Amygdala (tissue), 56 donors: ENCODE measurements at places on chromosomes 5 and 9.

GRCh38 chr5:10198021-10198420, 51.7 kb downstream of the ATPSCKMT start:
- no peak for DNase-seq

- DNase-seq, result no peak
These were observed 364.9 kb upstream of the IRX2 start for GRCh38 chr5:3116366-3116765.

- no peak for DNase-seq
These were observed 44.8 kb upstream of the ALDOB start for GRCh38 chr9:101480386-101480785.

DNA sequence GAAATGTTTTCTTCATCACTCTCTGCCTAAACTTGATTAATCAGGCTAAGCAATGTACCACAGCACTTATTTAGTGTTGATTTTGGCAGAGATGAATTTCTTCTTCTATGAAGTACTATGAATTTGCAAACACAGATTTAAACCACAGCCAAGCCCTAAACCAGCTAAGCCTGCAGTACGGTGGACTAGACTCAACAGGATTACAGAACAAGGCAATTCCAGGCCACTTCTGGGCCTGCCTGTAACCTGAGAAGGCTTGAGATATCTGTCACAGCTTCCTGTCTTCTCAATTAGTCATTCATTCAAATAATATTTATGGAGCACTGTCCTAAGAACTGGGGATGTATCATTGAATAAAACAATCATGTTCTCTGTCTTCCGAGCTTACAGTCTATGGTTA, 32.4 kb upstream of the CAST start:
- no peak for DNase-seq

GRCh38 chr5:123012321-123012720, 24.2 kb downstream of the PPIC start:
- DNase-seq, result no peak

DNA sequence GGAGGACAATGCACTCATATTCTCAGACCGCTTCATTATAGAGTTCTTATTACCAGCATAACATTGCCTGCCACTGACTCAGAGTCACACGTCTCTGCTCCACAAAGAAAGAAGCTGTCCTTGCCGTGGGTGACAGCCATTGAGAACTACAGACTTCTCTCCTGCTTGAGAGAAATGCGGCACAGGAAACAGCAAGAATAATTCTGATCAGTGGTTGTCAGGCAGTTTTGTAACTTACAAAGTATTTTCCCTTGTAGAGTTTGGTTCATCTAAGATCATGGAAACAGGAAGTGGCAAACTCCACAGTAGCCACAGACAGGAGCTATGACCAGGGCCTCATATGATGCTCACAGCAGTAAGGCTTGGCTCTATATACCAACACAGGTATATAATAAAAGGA, 47.0 kb downstream of the KCNV2 start:
- DNase-seq, result no peak

GRCh38 chr9:36744678-36745077, 172.0 kb downstream of the MELK start:
- DNase-seq, result no peak

DNA sequence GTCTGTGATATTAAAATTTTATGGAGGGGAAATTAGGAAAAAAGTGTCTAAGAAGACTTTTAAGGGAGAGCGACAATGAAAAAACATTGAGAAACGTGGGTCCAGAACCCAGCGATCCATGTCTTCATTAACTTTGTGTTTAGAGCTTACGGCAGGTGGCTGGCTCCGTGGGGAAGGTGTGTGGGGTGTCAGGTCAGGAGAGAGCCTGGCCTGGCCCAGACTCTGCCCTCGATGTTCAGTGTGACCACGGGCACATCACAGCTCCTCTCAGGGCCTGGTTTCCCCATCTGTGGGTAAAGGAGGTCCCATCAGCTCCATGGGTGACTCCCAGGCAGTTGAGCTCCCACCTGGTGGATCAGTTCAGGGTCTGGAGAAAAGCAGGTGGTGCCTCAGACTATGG, 22.1 kb downstream of the DAB2IP start:
- no peak for DNase-seq

DNA sequence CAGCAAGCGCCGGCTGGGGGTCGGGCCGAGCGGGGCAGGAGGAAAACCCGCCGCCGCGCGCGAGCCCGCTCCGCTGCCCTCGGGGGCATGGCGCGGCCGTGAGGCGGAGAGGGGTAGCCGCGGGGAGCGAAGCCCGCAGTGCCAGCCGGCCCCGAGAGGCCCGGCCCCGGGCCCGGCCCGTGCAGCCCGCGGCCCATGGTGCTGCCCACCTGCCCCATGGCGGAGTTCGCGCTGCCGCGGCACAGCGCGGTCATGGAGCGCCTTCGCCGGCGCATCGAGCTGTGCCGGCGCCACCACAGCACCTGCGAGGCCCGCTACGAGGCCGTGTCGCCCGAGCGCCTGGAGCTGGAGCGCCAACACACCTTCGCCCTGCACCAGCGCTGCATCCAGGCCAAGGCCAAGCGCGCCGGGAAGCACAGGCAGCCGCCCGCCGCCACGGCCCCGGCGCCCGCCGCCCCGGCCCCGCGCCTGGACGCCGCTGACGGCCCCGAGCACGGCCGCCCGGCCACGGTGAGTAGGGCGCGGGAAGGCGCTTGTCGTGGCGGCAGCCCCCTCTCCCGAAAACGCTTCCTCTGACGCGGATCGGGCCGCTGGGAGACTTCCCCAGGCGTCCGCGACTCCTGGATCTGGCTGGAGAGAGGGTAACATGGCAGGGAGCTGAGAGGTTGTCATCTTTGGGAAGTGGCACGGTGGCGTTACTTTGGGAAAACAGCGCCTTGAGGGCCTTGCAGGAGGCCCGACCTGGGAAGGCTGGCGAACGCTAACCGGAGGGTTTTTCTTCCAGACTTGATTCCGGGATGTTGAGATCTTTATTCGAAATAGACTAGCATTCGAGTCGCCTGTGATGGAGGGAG, 523 bp downstream of the MAML1 start:
- no peak for DNase-seq

DNA sequence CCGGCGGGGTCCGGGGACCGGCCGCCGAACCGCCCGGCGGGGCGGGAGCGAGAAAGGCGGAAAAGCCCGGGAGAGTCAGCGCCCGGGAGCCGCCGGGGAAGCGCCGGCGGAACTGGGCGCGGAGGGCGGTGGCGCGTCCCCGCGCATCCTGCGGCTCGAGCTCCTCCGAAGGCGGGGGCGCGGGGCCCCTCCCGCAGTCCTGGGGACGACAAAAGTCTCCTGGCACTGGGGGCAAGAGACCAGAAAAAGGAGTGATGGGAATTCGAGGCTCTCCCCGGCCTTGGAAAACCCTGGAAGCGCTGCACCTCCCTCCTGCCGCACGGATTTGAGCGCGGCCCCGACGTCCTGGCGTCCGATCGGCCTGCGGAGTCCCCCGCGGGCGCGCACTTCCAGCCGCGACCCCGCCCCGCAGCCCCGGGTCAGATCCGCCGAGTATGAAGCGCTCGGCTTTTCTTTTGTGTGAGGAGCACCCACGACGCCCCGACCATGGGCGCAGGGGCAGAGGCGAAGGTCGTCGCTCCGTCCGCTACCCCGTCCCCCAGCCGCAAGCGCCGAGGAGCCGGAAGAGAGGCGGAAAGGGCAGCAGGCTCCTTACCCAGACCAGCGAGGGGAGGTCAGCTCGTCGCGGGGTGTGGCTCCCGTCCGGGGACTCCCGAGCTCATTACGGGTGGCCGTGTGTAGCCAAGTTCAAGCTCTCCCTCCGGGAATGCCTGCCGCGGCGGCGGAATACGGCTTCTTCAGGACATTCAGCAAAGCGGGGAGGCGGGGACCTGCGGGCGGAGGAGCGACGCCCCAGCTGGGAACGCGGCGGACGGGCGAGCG, at the start of gene EPB41L4A:
TSS of gene EPB41L4A (minus strand) at position 114 of the 822 bp plus-strand sequence. CDS start 238 bp downstream, outside the sequence.
- no peak for DNase-seq

- DNase-seq, result no peak
These were observed 455.4 kb downstream of the CAAP1 start for GRCh38 chr9:26437056-26437711.

- DNase-seq, result no peak
These were observed 84.5 kb upstream of the SMIM23 start for GRCh38 chr5:171701100-171701541.

DNA sequence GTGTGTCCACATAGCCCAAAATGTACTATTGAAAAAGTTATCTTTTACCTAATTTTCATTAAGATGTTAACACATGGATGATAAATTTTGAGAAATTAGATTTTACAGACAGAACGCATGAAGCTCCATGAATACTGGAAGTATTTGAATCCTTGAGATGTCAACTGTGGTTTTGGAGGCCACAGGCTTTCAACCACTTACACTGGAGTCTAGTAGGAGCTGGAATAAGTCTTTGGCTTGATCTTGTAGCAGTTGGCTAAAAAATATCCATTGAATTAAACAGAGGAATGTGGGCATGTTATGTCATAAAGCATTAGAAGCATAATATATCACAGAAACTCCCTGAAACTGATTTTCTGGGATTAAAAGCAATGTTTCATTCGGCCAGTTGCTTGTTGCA, 52.9 kb downstream of the CAMK4 start:
- no peak for DNase-seq
